SHP77 treated with DMSO at 0.1 percent for 48 hours (cell line): ENCODE measurements at places on chromosomes 2 and 18.

GRCh38 chr2:44929735-44930273, 11.7 kb upstream of the SIX3 start:
- no peak for DNase-seq

DNA sequence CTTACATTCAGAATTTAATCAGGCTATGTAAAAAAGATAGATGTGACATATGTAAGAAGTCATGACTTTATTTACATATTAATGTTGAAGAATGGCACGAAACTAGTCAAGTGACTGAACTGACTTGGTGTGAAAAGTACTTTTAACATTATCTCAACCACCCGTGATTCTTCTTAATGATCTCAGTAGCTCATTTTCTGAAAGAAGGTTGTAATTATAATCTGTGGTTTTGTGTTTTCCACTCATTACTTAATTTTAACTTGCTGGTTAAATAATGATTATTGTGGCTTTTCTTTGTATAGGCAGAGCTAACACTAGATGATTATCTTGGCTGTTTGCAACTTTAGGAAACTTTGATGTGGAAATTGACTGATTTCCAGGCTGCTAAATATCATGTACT, 18.5 kb downstream of the KCNJ13 start:
- DNase-seq: no peak

- DNase-seq: no peak
These were observed 75.9 kb upstream of the LCLAT1 start for GRCh38 chr2:30371028-30371689.

DNA sequence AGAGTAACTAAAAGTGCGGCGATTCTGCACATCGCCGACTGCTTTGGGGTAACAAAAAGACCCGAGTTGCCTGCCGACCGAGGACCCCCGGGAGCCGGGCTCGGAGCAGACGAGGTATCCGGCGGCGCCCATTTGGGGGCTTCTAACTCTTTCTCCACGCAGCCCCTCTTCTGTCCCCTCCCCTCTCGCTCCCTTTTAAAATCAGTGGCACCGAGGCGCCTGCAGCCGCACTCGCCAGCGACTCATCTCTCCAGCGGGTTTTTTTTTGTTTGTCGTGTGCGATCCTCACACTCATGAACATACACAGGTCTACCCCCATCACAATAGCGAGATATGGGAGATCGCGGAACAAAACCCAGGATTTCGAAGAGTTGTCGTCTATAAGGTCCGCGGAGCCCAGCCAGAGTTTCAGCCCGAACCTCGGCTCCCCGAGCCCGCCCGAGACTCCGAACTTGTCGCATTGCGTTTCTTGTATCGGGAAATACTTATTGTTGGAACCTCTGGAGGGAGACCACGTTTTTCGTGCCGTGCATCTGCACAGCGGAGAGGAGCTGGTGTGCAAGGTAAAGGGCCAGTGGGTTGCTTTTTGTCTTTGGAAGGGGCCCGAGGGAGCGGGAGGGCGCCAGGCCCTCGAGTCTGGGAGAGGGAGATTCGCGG, 1.4 kb downstream of the TRIB2 start:
- DNase-seq: no peak

DNA sequence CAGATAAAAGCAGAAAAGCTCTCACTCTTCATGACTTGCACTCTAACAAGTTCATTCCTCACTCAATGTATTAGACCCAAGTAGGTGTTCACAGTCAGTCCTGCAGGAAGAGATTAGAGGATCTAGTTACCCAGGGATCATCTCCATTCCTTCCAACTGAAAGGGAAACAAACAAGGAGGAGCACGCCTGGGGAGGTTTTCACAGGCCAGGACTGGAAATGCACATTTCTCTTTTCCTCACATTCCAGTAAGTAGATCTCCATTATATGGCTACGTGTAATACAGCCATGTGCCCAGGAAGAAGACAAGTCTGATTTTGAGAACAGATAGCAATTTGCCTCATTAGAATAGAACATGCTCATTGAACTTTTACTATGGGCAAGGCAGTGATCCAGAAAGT, 1132.2 kb upstream of the FAM98A start:
- no peak for DNase-seq

DNA sequence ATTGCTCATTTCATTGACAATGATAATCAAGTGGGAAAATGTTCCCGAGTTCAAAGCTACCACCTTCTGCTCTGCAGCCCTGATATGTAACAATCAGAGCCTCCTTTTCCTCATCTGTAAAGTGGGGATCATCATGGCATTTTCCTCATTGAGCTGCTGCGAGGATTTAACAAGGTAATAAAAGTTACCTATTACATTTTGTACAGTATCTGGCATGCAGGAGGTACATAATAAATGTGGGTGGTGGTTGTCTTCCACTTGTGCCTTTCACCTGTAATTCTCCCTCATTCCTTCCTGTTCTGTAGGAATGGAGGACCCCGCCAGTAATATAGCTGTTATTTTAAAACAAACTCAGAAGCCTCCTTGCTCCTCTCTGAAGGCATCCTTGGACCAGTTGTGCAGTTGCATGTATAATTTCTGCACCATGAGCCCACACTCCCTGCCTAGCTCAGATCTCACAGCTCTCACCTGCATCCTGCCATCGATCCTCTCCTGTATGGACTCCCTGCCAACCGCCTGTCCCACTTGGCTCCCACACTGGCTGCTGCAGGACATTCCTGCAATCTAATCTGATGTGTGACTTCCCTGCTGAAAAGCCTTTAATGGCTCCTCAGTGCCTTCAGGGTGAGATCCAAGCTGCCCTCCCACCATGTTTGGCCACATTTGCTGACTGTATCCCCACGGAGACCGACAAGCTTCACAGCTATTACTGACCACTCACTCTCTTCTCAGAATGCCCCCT, 350.4 kb downstream of the EN1 start:
- DNase-seq: no peak

DNA sequence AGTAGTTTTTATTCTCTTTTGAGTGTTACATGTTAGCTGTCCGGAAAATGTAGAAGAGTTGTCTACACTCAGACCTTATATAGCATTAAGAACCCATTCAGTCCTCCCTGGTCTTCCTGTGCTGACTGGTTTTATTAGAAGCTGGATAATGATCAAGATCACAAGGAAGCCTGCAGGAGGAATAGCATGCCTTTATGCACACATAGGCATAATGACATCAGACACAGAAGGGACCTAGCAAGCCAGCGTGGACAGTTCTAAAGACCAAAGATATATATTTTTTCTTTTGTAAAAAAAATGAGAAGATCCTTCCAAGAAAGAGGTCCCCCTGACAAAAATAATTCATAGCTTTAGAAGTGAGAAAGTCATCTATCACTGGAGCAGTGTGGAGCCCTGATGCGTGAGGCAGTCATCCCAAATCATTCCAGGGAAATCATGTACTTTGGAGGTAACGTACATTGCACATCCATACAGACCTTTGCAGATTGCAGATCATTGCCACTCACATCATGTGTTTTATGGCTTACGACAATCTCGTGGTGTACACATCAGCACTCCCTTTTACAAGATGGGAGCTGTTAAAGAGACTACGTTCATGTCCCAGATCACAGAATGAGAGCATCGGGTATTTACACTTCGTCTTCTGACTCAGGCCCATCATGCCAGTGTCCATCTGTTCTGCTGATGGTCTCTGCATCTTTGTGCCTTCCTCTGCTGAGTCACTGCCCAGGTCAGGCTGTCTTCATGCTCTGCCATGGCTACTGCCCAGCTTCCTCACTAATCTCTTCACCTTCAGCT, 334.0 kb downstream of the SOCS6 start:
- no peak for DNase-seq

- no peak for DNase-seq
These were observed 584 bp downstream of the BOLA3 start for GRCh38 chr2:74146929-74147726.

DNA sequence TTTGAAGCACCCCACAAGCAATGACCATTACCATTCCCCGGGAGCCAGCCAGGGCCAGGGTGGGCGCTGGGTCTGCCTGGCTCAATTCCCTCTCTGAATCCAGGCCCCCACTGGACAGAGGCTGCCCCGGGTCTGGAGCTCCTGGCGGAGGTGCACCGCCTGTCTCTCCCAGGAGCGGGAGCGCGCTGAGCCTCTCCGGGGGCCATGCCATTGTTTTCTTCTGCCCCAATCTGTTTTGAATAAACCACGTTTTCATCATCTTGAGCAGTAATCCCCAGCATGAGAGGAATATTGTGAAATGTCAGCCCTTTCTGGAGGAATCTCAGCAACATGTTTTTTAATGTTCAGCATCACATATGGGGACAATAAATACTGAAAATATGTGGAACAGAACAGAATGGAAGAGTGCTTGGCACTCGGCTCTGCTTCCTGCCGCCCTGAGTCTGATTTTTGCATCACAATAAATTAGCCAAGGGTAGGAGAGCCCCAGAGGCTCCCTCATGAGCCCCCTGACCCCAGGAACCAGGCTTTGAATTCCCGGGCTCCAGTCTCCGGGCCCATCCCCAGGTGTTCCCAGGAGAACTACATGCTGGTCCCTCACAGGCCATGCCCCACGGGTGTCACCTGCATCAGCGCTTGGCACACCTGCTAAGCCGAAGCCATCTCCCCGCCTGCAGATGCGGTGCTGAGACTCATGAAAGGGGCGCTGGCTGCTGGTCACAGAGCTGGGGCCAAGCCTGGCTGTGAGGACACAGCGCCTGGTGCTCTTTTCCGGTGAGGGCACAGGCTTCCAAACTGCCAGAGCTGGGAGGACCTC, 88.8 kb downstream of the INHBB start:
- DNase-seq: no peak

DNA sequence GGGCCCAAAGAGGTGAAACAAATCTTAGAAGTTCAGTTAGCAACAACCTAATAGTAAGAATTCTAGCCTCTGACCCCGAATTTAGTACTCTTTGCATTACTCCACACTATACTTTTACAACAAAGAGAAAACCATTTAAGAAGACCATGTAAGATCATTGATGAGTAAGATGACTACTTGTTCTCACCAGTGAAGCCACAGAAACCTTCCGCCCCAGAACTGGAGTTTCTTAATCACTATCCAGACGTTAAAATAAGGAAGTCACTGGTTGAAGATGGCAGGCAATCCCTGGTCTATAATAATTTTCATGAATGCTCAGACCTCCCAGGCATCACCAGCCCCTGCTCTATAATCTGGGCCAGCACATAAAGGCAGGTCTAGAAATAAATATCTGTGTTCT, 95.0 kb downstream of the TMEM163 start:
- no peak for DNase-seq

- DNase-seq: no peak
These were observed 5.8 kb upstream of the CCDC88A start for GRCh38 chr2:55425431-55425831.

- no peak for DNase-seq
These were observed 151.1 kb downstream of the SH3BP4 start for GRCh38 chr2:235102896-235103295.

GRCh38 chr2:188573453-188573852, 281.8 kb downstream of the GULP1 start:
- peak; percentile 25 for DNase-seq

DNA sequence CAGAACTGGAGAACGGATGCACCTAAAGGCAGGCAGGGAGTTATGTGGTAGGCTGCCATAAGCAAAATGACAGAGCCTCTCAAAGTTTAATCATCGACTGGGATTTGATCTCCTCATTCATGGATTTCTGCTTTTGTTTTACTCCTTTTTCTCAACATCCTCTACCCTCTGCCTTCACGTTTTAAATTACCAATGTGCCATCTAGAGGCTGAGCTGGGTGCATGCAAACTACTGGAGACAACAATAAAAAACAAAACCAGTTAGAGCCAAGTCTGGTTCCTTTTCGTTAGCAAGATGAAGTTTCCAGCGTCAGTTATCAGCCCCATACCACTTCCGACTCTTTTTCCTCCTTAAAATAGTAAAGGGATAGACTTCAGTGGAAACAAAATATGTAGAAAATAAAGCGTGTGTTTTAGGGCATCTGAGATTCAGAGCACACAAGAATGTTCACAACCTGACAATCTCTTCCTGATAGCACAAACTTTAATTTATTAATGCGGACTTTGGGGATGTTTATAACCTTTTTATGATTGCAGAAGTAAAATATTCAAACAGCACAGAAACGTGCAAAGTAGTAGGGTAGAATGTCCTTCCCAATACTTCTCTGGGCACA, 117.0 kb downstream of the LAMA1 start:
- no peak for DNase-seq

DNA sequence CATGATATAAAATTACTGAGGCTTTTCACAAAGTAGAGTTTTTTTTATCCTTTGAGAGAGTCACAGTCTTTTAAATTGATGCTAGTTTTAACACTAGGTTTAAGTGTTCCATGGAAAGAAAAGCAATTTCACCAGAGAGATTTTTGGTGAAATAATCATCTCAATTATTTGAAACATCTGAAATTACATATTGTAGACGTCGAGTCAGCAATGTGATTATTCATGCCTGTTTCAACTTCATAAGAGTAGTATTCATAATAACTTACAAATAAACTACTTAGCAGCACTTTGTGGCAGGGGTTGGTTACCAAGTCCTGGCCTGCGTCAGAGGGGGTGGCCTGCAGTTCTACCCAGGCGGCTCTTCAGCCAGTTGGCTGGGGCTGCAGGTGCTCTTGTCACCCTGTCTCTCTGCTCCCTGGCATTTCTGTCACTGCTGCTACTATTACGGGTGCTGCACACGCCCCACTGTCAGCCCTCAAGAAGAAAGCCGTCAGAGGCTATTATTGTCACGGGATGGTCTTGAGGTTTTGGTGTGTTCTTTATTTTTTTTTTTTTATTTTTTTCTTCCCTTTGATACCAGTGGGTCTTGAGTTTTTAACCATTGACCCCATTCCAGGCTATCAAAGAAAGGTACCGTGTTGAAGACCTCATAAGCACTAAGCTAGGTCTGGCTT, 50.4 kb downstream of the MALT1 start:
- DNase-seq: no peak

DNA sequence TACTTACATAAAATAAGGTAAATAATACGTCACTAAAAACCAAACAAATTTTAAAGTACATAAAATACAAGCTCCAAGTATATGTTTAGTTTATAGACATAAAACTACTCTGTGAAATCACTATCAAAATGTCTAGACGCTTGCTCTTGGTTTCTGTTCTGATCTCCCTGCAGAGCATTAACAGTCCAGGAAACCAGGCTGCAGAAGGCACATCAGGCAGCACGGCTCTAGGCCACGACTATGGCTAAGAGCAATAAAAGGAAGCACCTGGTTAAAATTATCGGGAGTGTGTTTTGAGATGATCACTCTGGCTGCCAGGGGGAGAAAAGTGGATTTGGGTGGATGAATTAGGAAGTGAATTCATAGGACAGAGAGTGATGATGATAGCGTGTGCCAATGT, 196.0 kb upstream of the SPHKAP start:
- DNase-seq: no peak

DNA sequence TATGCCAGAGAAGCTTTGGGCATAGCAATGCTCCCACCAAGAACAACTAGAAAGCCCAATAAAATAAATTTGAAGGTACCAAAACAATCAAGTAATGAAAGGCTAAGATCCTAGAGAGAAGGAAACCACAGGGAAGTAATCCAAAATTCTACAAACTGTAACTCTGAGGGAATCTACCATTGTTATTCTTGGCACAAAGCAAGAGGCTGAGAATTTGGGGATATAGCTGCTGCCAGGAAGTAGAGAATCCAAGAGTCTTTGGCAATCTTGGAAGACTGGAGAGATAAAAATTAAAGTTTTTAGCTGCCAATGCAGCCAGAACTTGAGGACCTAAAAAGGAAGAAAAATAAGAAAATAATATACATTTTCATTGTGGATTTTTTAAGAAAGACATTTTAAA, 68.5 kb downstream of the PIGN start:
- no peak for DNase-seq
